ENCODE measurements at places on chromosomes 11 and 22.

DNA sequence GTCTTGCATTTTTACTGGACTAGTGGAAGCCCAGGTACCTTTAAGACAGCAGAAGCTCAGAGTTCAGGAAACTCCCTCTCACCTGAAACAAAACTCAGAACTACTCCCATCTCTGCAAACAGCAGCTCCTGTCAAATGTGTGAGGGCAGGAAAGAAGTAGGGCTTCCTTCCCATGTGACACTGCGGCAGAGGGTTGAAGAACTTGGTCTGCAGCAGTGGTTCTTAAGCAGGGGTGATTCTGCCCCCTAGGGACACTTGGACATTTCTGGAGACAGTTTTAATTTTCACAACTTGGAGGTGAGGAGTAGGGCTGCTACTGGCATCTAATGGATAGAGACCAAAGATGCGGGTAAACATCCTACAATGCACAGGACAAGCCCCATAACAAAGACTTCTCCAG is 63.4 kb downstream of the RCN1 start:
- DNase-seq: no peak

- DNase-seq: no peak
Observed at GRCh38 chr11:59528711-59529110, 17.4 kb downstream of the OR4D9 start.

GRCh38 chr11:121460941-121461514 is 8.3 kb upstream of the SORL1-AS1 start:
- no peak for DNase-seq

- DNase-seq: peak; percentile 16
Observed at GRCh38 chr11:122516686-122517085, 138.8 kb upstream of the UBASH3B start.

DNA sequence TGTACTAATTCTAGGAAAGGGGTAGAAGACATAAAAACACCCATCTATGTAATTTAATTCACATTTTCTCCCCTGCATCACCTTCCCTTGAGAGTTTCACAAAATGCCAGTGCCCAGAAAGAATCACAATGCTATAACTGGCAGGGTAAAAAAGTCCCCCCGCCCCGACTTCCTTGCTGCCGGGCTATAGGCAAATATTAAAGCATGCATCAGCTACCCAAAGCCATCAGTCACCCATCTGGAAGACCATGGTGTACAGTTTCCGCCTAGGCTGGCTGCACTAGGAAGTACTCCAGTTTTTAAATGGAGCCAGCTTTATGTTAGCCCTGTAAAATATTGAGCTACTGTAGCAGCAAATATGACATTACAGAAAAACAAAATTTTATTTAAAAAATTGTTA is 67.8 kb downstream of the ST14 start:
- no peak for DNase-seq

DNA sequence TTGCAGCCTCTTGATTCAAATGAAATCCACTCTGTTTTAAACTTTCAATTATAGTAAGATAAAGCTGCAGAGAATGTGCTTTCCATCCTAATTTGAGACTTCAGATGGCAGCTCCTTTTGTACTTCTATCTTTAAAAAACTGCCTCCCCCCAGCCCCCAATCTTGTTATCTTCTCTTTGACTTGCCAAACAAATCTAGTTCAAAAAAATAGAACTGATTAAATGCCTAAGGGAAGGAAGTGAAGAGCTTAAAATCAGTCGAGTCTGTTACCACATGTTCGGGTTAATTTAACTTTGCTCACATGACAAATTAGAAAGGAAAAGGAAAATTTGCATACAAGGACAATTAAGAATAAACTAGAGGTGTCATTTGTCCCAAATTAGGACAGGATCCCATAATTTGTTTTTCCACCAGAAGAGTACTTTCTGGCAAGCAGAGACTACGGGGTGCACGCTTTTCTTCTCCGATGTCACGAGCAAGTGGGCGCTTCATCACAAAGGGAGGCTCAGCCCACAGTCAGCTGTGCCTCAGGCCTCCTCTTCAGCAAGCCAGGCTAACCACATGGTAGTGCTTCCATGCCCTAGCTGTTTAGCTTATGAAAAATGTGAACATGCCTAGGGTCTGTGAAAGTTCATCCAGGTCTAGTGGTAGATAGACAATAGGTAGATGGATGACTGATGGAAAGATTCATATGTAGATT is 69.0 kb upstream of the LDLRAD3 start:
- no peak for DNase-seq

DNA sequence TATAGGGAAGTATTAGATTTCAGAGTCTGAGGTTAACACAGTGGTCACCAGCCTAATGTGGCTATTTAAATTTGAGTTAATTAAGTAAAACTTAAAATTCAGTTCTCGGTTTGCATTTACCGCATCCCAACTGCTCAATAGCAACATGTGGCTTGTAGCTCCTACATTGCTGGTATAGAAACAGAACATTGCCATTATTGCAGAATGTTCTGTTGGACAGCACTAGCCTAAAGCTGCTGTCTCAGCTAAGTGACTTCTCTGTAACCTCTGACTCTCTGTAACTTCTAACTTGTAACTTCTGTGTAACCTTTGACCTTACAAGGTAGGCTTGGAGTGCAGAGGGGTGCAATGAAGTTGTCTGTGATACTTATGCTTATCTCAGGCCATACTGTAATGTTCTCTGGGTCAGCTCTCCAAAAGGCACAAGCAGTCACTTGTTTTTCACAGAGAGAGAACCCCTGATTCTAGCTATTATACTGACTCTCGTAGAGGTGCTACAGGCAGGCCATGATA is 78.7 kb downstream of the ZNRF3 start:
- DNase-seq: no peak

DNA sequence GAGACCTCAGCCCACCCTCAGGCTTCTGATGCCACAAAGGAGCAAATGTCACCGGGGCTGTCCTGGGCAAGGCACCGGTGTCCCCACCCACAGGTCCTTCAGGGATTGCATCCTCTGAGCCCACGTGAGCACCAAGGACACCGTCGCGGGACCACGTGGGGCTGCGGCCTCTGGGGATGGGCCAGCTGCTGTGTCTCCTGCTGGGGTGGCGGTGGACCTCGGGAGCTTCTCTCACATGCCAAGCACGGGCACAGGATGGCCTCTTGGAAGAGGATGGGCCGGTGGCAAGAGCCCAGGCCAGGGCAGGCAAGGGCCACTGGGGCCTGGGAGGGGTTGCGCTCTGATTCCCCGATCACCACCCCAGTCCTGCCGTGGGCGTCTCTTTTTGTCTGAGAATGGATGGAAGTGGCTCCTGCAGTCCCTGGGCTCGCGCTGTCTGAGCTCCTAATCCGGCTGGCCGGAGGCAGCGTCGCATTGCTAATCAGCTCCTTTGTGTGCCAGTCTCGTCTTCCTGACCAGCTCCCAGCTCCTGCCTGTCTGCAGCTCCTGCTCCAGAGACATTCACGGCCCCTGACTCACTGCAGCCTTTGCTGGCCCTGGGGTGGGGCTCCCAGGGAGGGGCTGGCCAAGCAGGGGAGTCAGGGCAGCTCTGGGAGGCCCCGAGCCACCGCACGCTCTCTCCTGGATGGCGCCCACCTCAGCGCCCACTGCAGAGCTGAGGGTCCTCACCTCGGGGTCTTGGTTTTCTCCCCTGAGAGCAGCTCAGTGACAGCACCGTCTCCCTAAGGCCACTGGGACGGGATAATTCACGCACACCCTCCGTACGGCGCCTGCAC is 146.7 kb downstream of the CTTN start:
- DNase-seq: no peak

DNA sequence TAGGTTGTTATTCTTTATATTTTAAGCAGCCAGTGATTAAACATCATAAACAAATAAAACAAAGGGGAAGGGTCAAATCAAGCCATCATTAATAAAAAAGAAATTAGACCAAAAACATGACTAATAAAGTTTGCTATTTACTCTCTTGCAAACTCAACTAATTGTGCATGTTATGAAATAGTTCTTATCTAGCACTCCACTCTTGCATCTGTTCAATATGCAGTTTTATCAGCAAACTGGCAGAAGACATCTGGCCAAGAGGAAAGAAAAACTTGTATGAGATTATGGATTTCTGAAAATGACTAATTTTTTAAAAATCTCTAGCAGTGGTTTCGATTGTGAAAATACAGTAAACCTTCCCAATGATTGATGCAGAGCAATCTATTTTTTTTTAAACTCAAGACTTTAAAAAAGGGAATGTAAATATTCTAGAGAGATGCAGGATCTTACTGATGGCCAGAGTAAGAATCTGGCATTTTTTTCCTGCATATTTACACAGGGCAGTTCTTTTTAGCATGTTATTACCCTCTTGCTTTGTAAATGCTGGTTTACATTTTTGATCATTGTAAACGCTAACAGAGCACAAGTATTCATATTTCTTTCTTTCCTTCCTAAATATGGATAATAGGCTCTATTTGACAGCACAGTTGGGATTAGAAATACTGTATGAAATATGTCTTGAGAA is 83.3 kb downstream of the GRIA4 start:
- DNase-seq: no peak

DNA sequence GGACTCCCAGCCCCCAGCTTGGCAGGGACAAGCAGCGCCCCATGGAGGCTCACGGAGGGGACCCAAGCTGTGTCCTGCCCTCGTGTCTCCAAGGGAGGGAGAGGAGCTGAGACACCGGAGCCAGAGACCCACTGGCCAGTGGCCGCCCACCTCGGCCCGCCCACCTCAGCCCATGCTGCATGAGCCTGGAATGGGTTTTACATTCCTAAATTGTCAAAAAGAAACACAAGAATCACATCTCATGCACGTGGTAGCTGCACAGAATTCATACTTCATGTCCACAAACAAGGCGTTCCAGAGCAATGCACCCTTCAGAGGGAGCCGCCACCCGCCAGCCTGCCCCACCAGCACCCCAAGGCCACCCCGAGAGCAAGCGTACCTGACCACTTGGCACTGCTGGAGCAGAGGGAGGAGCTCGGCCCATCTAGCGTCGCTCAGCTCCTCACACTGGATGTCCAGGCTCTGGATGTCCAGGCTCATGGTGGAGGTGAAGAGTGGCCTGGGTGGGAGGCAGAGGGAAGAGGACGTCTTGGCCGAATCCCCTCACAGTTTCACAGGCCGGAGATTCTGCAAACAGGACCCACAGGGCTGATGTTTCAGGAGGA is 5.3 kb downstream of the RNH1 start:
- DNase-seq: no peak

GRCh38 chr11:44615041-44615755 is 49.7 kb downstream of the CD82 start:
- no peak for DNase-seq

GRCh38 chr22:48780597-48781277 is 1046.9 kb downstream of the BRD1 start:
- DNase-seq: no peak

DNA sequence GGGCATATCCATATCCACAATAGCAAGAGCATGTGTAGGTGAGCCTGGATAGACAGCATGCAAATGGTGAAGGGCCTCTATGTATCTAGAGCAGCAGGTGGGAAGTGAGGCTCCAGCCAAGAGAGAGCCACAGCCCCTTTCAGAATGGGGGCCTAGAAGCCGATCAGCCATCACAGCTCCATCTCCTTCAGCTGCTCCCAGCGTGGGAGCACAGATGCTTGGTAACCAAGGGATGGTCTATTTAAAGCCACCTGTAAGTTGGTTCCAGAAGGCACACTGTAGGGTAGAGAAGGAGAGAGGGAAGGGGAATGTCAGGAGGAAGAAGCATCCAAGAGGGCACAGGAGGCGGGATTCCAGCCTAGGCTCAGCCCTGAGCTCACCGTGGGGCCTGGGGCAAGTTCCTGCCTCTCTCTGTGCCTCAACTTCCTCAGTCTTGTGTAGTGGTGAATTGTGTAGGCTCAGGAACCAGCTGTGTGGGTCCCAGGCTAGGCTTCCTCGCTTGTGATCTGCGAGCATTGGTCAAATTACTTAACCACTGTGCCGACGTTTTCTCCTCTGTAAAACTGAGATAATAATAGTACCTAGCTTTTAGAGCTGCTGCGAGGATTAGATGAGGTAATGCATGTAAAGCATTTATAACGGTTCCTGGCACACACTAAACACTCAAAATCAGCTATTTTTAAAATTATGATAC is 122.9 kb upstream of the NAV2 start:
- DNase-seq: no peak

DNA sequence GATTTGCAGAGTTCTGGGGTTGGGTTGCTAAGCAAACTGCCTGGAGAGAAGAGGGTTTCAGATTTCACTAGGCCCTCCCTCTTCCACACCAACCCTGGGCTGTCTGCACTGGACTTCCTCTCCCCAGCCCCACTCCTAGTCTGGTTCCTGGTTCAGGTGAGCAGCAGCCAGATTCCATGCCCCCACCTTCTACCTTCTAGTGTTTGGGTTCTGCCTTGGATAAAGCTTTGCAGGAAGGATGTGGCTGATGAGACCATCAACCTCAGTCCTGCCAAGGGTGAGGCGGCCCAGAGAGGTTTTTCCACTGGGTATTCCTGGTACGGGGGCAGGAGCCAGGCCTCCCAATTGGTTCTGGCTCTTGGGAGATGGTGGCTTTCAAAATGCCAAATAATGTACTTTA is 68.3 kb downstream of the BCR start:
- peak; percentile 63 for DNase-seq

- no peak for DNase-seq
Observed at GRCh38 chr11:77232242-77232641, 69.2 kb downstream of the GDPD4 start.

DNA sequence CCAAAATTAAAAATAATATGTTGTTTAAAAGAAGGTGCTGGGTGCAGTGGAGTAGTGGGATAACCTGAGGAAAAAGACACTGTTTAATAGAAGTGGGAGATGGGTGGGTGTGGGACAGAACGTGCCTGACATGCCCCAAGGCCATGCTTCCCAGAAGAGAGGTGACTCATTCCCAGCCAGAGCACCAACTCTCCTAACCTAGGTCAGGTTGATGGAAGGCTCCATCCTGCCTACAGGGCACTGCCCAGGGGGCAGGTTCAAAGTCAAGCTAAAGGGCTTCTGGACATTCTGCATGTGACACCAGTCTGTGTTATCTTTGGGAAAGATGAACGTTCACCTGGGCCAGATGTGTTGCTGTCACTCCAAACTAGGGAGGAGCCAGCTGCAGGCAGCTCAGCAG is 453.1 kb downstream of the SOX6 start:
- DNase-seq: no peak

- DNase-seq: no peak
Observed at GRCh38 chr22:43174941-43175531, 11.9 kb downstream of the TTLL12 start.

GRCh38 chr11:47004595-47005033 is 68.1 kb downstream of the CSTPP1 start:
- peak; percentile 97 for DNase-seq

- DNase-seq: peak; percentile 77
Observed at GRCh38 chr11:111977146-111978027, 40.2 kb downstream of the DIXDC1 start.

GRCh38 chr11:107998761-107999160 is 9.9 kb upstream of the CUL5 start:
- no peak for DNase-seq

DNA sequence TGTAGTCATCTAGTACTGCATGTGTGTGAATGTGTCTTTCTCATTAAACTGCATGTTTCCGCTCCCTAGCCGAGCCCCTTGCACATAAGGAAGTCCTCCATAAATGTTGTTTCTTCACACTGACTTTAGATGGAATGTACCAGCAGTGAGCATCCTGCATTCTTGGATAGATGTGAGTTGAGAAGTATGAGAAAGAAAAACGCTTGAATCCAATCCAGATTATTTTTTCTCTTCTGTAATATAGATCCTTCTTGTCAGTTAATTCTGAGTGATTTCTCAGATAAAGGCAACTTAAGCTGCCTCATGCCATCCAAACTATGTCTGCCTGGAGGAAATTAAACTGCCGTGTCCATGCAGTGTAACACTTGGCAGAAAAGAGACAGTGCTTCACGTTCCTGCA is 268.1 kb upstream of the ISX start:
- DNase-seq: peak; percentile 15

- peak; percentile 65 for DNase-seq
Observed at GRCh38 chr11:114135737-114136151, 76.2 kb downstream of the ZBTB16 start.

- peak; percentile 64 for DNase-seq
Observed at GRCh38 chr22:26756675-26757293, 99.4 kb downstream of the MIAT start.

All from adipocyte (in vitro differentiated cells).